ENCODE measurements at places on chromosomes 3 and 15. TPM values are rescaled to one million over a fixed set of nuclear protein-coding genes. Genes with fewer than 3 reads are reported as not detected.

DNAJC19 gene
- total RNA-seq: 39.9 TPM

ITIH1 gene
- total RNA-seq: not detected

PDZRN3 gene
- 45.7 TPM for total RNA-seq

C2CD4A gene
- under 0.01 TPM for total RNA-seq

NT5DC2 gene
- 39.9 TPM for total RNA-seq

IRAK2 gene
- 3.3 TPM for total RNA-seq

TMED3 gene
- total RNA-seq: 28.5 TPM

TM4SF18 gene
- 3.7 TPM for total RNA-seq

SLMAP gene
- 60.7 TPM for total RNA-seq

FBXL2 gene
- total RNA-seq: 53.8 TPM

ZFYVE19 gene
- 18.8 TPM for total RNA-seq

BHLHE40 gene
- 2.9 TPM for total RNA-seq

ARL13B gene
- total RNA-seq: 18.3 TPM

GRAMD2A gene
- total RNA-seq: 1.2 TPM

TGM4 gene
- total RNA-seq: not detected

XRN1 gene
- 61.1 TPM for total RNA-seq

PSTPIP1 gene
- total RNA-seq: 0.41 TPM

KBTBD8 gene
- 19.2 TPM for total RNA-seq

MAP1A gene
- 24.5 TPM for total RNA-seq

CGGBP1 gene
- 130 TPM for total RNA-seq

LMCD1 gene
- 0.41 TPM for total RNA-seq

CASR gene
- not detected for total RNA-seq

FSIP1 gene
- total RNA-seq: 17.5 TPM

PDCD6IP gene
- total RNA-seq: 55.0 TPM

CA12 gene
- total RNA-seq: 7.7 TPM

RASGRP1 gene
- 11.0 TPM for total RNA-seq

DISP2 gene
- total RNA-seq: 5.3 TPM

SPINK8 gene
- total RNA-seq: not detected

ZBTB47 gene
- total RNA-seq: 19.6 TPM

IQCF5 gene
- not detected for total RNA-seq

TMEM207 gene
- total RNA-seq: not detected

SH3GL3 gene
- total RNA-seq: 187 TPM

GOLGA6L4 gene
- 2.4 TPM for total RNA-seq

TNK2 gene
- total RNA-seq: 11.0 TPM

VIPR1 gene
- 0.41 TPM for total RNA-seq

SGO1 gene
- 1.6 TPM for total RNA-seq

MTHFS gene
- 6.1 TPM for total RNA-seq

MST1R gene
- total RNA-seq: 0.41 TPM

SCAANT1 gene
- not detected for total RNA-seq

ZBTB38 gene
- total RNA-seq: 149 TPM

SAXO2 gene
- 4.1 TPM for total RNA-seq

WDR93 gene
- total RNA-seq: 0.41 TPM

CKMT1B gene
- 7.7 TPM for total RNA-seq

RFT1 gene
- total RNA-seq: 6.1 TPM

MKRN3 gene
- total RNA-seq: 18.3 TPM

CLDN16 gene
- total RNA-seq: 1.6 TPM

IL12A gene
- 2.0 TPM for total RNA-seq

DNAJB11 gene
- total RNA-seq: 31.4 TPM

GHSR gene
- 0.82 TPM for total RNA-seq

AMIGO3 gene
- not detected for total RNA-seq

SCAP gene
- total RNA-seq: 69.3 TPM

VGLL3 gene
- 1.2 TPM for total RNA-seq

WNT5A gene
- 7.3 TPM for total RNA-seq

CPN2 gene
- not detected for total RNA-seq

STRIT1 gene
- total RNA-seq: 0.82 TPM

C2CD4B gene
- 0.41 TPM for total RNA-seq

ILDR1 gene
- total RNA-seq: not detected

TRPM1 gene
- total RNA-seq: not detected
